ENCODE measurements at places on chromosomes 11 and 22.

DNA sequence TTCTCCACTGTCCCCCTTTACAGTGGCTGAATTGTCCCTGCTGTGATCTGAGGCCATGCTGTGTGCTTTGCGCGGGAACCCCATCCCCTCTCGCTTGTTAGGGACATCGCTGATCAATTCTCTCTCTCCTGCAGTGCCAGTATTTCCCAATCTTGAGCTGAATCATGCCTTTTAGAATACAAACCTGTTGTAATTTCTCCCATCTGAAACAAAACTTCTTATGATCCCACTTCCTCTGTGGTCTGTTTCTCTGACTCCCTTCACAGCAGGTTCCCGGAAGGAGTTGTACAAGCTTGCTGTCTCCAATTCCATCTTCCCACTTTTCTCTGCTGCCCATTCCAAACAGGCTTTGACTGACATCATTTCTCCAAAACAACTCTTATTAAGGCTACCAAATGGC, 16.8 kb downstream of the ADAMTS15 start:
- no peak for DNase-seq

DNA sequence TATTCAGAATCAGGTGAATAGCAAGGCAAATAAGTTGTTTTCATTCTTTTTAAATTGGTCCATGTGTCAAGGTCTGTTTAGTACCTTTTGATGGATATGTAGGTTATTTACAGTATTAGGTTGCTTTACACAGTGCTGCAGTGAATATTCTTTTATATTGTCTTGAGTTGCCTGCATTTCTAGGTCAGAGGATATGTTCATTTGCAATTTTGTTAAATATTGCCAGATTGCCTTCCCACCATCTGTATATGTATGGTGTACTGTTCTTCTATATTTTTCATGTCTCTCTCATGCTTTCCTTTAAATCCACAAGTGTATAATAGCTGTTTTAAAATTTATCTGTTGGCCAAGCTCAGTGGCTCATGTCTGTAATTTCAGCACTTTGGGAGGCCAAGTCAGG, 24.6 kb downstream of the HIPK3 start:
- DNase-seq: no peak

DNA sequence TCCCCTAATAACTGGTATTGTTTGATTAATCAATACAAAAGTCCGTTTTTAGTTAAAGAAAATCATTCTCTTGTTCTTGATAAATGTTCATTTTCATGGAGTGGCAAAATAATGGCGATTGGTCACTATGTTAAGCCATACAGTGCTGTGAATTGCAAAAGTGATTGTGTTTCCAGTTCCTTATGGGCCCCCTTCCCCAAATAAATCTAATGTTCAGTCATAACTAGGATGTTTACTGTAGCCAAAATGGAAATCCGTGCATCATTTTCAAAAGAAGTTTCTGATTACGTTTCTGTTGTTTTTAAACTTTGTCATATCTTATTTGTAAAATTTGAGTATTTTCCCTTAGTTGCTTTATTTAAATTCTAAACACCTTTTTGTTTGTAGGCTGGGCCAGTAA, 845 bp downstream of the RBM7 start:
- no peak for DNase-seq

GRCh38 chr22:46047226-46047625, 70.3 kb upstream of the WNT7B start:
- no peak for DNase-seq

- DNase-seq: no peak
These were observed 13.9 kb downstream of the MGAT3 start for GRCh38 chr22:39470451-39471291.

DNA sequence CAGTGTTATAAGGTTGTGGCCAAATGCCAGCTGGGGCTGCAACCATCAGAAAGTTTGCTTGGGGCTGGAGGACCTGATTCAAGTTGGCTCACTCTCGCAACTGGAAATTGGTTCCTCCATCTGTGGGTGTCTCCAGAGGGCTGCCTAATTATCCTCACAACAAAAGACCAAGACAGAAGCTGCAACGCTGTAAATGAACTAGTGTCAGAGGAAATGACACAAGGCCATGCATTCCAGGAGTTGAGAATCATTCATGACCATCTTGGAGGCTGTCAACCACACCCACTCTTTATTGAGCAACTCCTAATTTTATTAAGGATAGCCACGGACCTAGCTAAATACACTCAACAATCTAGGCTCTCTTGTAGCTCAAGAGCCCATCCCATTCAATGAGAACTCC, 1060.8 kb downstream of the OPCML start:
- DNase-seq: no peak

DNA sequence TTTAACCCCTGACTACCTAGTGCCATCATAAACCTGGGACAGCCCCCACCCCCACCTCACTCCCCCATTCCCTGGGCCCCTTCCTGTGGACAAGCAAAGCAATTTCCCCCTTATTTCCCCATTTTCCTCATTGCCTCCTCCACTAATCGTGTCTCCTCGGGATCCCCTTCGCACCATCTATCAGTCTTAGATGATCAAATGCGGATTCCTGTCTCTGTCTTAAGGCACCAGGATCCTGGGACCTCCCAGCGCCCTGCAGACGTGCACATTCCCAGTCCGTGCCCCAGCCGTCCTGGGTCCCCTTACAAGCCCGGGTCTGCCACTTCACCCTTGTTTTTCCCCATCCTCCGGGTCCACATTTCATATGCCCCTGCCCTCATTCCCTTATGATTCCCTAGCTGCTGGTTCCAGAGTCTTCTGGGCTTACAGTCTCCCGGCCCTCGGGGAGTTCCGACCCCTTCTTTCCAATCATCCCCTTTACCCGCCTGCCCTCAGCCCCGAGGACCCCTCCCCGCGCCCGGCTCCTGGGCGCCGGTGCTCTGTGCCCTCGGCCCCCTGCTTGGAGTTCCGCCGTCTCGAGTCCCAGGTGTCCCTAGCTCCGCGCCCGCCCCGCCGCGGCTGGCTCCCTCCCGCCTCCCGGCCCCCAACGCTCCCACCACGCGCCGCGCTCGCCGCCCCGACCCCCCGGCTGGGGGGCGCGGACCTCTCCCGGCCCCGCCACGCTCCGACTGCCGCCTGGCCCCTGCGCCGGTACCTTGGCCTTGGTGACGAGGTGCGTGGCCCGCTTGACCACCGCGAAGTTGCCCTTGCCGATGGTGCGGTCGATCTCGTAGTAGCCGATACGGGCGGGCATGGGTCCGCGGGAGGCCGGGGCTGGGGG, 599 bp downstream of the SIK3 start:
- no peak for DNase-seq

DNA sequence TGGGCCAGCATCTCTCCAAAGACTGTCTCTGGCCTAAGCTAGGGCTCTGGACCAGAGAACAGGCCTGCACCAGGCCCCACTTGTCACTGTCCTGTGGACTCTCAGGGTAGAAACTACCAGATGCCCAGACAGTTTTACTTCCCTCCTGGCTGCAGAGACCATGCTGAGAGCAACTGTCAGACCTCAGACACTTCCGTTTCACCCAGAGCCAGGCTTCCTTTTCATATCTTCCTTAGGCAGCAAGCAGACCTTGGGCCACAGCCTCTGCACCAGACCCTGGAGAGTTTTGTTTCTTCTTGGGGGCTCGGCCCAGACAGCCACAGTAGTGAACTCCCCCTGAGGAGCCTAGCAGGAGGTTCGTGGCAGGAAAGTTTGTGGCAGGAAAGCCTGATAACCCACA, 12.1 kb upstream of the FCHSD2 start:
- no peak for DNase-seq

GRCh38 chr11:61630089-61630488, 49.2 kb upstream of the SYT7 start:
- no peak for DNase-seq

GRCh38 chr11:35324183-35324886, 95.0 kb downstream of the SLC1A2 start:
- DNase-seq: no peak

DNA sequence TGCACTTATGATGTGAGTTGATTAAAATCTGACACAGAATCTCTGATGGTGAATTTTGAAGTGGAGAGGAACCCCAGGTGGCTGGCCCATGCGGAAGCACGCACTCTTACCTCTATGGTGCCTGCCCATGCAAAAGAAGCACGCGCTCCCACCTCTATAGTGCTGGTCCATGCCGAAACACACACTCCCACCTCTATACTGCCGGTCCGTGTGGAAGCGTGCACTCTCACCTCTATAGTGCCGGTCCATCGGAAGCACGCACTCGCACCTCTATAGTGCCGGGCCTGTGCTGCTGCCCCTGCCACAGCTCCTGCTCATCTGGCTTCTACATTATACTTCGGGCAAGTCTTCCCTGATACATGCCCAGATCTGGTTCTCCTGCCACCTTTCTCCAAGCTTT, 36.8 kb upstream of the SLC25A1 start:
- no peak for DNase-seq

DNA sequence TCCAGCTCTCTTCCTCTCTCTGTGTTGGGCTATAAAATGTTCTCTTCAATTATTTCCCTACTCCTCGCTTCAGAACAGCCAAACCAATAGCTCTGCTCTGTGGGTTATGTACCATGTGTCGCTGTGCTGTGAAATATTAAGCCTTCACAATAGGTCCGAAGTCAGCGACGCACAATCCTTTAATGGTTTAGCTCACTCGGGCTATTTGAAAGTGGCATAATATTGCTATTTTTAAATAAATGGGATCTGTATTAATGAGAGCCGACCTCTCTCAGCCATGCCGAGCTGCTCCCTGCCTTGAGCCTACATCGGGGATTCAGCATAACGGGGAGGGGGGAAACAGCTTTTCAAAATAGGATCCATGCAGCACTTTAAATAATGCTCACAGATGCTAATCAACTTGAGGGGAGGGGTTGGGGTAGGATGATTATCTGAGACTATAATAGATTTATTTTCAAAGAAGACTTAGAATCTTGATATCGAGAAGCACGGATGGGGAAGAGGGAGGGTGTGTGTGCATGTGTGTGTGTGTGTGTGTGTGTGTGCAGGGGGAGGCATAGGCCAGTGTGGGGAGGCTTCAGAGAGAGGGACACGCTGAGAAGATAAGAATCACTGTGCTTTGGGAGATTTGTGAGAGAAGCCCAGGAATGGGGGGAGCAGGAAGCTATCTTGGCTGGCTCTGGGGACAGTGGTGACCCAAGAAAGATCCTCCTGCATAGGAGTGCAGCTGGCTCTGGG, 271.5 kb downstream of the NXPE2 start:
- DNase-seq: no peak

DNA sequence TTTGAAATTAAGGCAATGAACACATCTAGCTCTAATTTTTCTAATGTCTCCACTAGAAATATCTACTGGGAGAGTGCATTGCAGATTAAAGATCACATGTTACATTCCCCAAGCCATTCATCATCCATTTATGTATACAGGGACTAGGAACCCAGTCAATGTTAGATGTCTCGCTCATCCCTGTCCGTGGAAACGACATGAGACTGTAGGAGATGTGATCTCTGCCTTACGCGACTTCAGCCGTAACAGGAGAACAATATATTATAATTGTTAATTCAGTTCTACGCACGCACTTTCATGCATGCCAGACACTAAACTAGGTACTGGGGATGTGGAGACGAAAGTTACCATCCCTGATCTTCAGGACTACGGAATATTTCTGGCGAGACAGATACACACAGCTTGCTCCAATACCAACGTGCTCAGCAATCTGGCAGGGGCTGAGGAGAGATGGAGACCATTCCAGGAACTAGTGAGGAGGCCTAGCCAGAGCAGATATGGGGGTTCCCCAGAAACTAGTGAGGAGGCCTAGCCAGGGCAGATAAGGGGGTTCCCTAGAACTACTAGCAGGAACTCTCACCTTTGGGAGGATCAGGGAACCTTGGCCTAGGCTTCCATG, 706 bp downstream of the DCPS start:
- no peak for DNase-seq

- DNase-seq: no peak
These were observed 4.4 kb downstream of the C11orf86 start for GRCh38 chr11:66979336-66979980.

GRCh38 chr11:1472180-1473005, 14.2 kb downstream of the MOB2 start:
- DNase-seq: no peak

DNA sequence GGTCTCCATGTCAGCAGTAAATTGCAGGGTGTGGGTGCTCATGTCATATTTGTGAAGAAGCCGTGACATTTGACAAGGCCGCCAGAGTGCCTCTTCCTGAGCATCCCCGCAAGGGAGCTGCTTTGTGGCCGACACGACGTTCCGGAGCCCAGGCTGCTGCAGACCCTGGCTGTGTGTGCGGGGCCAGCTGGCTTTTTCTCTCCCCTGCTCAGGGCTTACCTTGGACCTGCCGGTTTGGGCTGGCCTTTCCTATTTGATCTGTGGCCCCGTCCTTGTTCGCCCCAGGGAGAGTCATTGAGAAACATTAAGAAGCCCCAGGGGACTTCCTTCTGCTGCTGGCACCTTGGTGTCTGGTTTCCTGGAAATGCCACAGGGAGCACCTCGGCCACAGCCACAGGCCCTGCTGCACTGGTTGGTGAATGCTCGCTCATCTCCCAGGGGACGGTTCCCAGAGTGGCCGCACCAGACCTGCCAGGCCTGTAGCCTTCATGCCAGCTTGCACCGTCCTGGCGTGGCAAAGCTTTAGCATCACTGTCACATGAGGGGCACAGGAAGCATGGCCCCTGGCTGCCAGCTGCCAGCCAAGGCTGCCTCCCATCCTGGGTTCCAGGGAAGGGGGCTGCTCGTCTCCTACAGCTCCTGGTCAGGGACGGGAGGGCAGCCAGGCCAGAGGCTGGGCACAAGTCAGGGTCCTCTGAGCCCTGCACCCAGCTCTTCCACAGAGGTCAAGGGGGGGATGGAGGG, 5.4 kb downstream of the GRK2 start:
- no peak for DNase-seq

GRCh38 chr11:57546869-57547475, 9.6 kb downstream of the SMTNL1 start:
- DNase-seq: no peak

GRCh38 chr22:18067548-18068341, 10.0 kb upstream of the PEX26 start:
- no peak for DNase-seq

DNA sequence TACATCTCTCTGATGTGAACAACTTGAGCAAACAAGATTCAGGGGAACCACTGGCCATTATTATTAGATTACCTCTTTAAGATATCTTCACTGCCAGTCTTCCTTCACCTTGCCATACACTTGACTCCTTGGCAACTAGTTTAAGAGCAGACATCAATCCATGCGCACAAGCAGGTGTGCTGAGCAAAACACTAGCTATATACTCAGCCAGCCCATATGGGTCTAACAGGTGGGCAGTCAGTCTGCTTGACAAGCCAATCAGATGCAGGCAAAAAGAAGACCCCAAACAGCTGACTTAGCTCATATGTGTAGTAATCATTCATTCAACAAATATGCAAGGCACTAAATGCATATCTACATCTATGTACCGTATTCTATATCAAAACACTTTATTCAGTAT, 101.2 kb downstream of the SIK3 start:
- no peak for DNase-seq

DNA sequence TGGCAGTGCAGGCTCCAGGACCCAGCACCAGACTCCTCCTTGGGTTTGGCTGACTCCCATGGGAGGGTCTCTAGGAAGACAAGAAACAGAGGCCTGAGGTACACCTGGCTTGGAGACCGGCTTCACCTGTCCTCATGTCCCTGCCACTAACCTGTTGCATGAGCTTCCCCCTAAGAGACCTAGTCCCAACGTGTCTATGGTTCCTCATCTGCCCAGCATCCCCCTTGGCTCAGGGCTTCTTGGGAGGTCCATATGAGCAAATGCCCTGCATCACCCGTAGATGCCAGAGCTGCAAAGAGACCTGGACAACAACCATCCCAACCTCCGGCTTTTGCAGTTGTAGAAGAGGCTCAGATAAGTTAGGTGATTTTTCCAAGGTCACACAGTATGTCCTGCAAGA, 123.5 kb downstream of the BUD13 start:
- no peak for DNase-seq
